ENCODE measurements at places on chromosomes 11 and 22. TPM values are rescaled to one million over a fixed set of nuclear protein-coding genes. Genes with fewer than 3 reads are reported as not detected.

The CSTF3 gene
- 33.4 TPM for total RNA-seq

The PHOX2A gene
- total RNA-seq: not detected

The MAPK8IP2 gene
- not detected for total RNA-seq

The RFPL2 gene
- total RNA-seq: 0.32 TPM

The MYEOV gene
- 0.32 TPM for total RNA-seq

The MRGPRX2 gene
- total RNA-seq: not detected

The CCDC87 gene
- 0.15 TPM for total RNA-seq

The AHNAK gene
- 293 TPM for total RNA-seq

The BUD13 gene
- 22.3 TPM for total RNA-seq

The PTGDR2 gene
- total RNA-seq: not detected

The YPEL1 gene
- total RNA-seq: 3.2 TPM

The TRIM49 gene
- not detected for total RNA-seq

The LDLRAD3 gene
- total RNA-seq: 9.1 TPM

The TMEM191B gene
- total RNA-seq: 0.15 TPM

The BDNF gene
- total RNA-seq: 8.5 TPM

The MGAT3 gene
- under 0.01 TPM for total RNA-seq

The TLCD5 gene
- total RNA-seq: 9.3 TPM

The DGKZ gene
- 57.8 TPM for total RNA-seq

The LMO1 gene
- total RNA-seq: not detected

The DEUP1 gene
- total RNA-seq: not detected

The ANGPTL5 gene
- not detected for total RNA-seq

The CDC42BPG gene
- 0.32 TPM for total RNA-seq

The HTATIP2 gene
- total RNA-seq: 92.6 TPM

The OR4A16 gene
- not detected for total RNA-seq

The ACO2 gene
- total RNA-seq: 73.7 TPM

The MOV10L1 gene
- total RNA-seq: 14.9 TPM

The RAPSN gene
- 0.30 TPM for total RNA-seq

The VSTM5 gene
- total RNA-seq: not detected

The SLCO2B1 gene
- total RNA-seq: not detected

The SLC22A8 gene
- total RNA-seq: not detected

The OR10A2 gene
- not detected for total RNA-seq

The NAALADL1 gene
- total RNA-seq: 5.5 TPM

The PHF21B gene
- not detected for total RNA-seq

The TMEM179B gene
- total RNA-seq: 22.5 TPM

The OR51G1 gene
- total RNA-seq: not detected

The THY1 gene
- 4.0 TPM for total RNA-seq

The OR5AR1 gene
- not detected for total RNA-seq

The MOGAT2 gene
- not detected for total RNA-seq

The PLAAT5 gene
- total RNA-seq: not detected

The APOL4 gene
- total RNA-seq: not detected

The DEFB131B gene
- not detected for total RNA-seq

The CABP4 gene
- total RNA-seq: 0.65 TPM

The SCUBE2 gene
- total RNA-seq: 0.32 TPM

The SSTR3 gene
- total RNA-seq: not detected

The TH gene
- not detected for total RNA-seq

The SLC25A17 gene
- total RNA-seq: 21.1 TPM

The TTC17 gene
- 48.7 TPM for total RNA-seq

The NPAS4 gene
- not detected for total RNA-seq

The NADSYN1 gene
- total RNA-seq: 102 TPM

The GPHA2 gene
- total RNA-seq: not detected

The ZW10 gene
- 28.1 TPM for total RNA-seq

The OR52A5 gene
- total RNA-seq: not detected

All from epithelial cell of umbilical artery (primary cell).